ENCODE measurements at places on chromosomes 1 and 21. TPM values are rescaled to one million over a fixed set of nuclear protein-coding genes. Genes with fewer than 3 reads are reported as not detected.

DNA sequence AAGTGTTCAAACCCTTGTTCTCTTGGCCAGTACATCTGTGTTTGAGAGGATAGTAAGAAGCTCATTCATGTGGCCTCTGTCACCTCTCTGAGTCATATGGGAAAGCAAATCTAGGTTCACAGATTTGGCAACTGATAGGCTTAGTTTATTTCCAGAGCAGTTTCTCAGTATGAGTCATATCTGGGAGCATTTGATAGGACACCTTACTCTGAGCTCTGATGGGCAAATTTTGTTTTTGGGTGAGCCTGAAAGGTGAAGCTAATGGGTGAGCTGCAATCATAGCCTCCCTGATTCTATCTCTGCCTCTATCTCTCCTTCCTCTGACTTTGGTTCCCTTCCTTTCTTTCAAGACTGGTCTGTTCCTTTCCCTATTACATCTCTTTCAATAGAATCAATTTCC is 134.4 kb downstream of the S1PR1 start:
- no peak for DNase-seq

OPRD1 gene
- total RNA-seq, result 0.02 TPM

NBPF9 gene
- 14.8 TPM for total RNA-seq

LCE6A gene
- not detected for total RNA-seq

TSPEAR gene
- total RNA-seq, result 0.27 TPM
